ENCODE measurements at places on chromosomes 16 and 17. TPM values are rescaled to one million over a fixed set of nuclear protein-coding genes. Genes with fewer than 3 reads are reported as not detected.
A peak's percentile ranks its signal among the peaks of the same experiment; 100 is the strongest.

The C17orf107 gene
- total RNA-seq: 0.20 TPM

The KRTAP4-1 gene
- not detected for total RNA-seq

The KRTAP29-1 gene
- not detected for total RNA-seq

The CRHR1 gene
- 0.30 TPM for total RNA-seq

The HS3ST3A1 gene
- total RNA-seq: 0.22 TPM

DNA sequence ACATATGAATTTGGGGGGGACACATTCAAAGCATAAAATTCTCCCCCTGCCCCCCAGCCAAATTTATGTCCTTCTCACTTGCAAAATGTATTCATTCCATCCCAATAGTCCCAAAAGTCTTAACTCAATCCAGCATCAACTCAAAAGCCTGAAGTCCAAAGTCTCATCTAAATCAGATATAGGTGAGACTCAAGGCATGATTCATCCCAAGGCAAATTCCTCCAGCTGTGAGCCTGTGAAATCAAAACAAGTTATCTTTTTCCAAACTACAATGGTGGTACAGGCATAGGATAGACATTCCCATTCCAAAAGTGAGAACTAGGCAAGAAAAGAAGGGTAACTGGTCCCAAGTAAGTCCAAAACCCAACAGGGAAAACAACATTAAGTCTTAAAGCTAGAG, 5.9 kb upstream of the GOSR2 start:
- no peaks in the 10 kb centered on the region for H3K27me3 ChIP-seq
- no peak for DNase-seq
- no peaks in the 10 kb centered on the region for H3K4me1 ChIP-seq
- no peaks in the 10 kb centered on the region for H3K36me3 ChIP-seq

DNA sequence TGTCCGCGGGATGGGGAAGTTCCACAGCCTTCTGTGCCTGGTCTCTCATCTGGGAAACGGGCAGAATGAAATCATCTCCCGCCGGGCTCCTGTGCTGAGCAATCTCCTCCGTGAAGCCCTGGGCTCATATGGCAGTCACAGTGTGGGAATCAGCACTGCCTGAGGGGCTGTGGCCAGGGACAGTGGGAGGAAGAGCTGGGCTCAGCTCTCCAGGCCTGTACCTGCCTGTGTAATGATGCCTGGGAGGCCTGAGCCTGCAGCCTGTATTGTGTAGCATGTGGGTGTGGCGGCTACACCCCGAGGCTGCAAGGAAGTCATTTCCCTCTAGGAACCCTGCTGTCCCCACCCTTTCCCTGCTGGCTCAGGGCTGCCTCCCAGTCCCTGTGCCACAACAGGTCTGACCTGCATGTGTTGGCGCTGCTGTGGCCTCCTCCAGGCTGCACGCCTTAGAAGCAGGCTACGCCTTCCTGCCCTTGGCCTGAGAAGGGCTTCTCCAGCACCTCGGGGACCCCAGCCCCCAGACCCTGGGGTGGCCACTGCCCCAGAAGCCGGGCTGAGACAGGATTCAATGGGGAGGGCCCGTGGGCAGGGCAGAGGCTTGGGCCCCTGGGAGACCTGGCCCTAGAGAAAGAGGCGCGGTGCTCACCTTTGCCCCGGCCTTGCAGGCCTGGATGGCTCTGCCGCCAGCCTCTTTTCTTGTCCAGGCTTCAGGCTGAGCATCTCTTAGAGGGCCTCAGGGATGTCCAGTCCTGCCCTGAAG, 2.1 kb downstream of the ITGB4 start:
- no peak for DNase-seq
- H3K27ac ChIP-seq: no peak overlapping the region
- H3K4me3 ChIP-seq: no peak overlapping the region
- H3K4me1 ChIP-seq: peaks cover 5% of the 10 kb centered on the region

- peak overlapping the region; percentile 77 for H3K27ac ChIP-seq
- H3K27me3 ChIP-seq: no peaks in the 10 kb centered on the region
- no peaks in the 10 kb centered on the region for H3K36me3 ChIP-seq
- DNase-seq: no peak
- peaks cover 56% of the 10 kb centered on the region for H3K4me1 ChIP-seq
- peak overlapping the region; percentile 45 for H3K4me3 ChIP-seq
Measured at GRCh38 chr16:85640254-85640558, 27.1 kb downstream of the GSE1 start.

GRCh38 chr17:80891397-80892018, 100.1 kb upstream of the CHMP6 start:
- H3K36me3 ChIP-seq: peaks cover 52% of the 10 kb centered on the region
- no peaks in the 10 kb centered on the region for H3K27me3 ChIP-seq
- DNase-seq: peak; percentile 40
- H3K27ac ChIP-seq: peak overlapping the region; percentile 5

DNA sequence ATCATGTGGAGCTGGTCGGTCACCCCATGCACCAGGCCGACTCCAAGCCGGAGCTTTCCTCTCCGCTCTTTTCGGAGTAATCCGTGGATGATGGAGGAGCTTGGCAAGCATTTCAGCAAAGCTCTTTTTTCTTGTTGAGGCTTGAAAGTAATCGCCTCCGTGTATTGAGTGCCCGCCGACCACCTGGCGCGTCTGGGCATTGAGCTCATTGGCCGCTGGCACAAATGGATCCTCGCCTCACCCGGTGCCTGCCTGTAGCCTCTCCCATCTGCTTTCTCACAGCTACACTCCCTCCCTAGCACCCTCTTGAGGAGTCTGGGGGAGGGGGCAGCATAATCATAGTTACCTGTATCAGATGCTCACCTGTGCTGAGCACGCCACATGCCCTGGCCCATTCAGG, 148.9 kb downstream of the CMIP start:
- H3K36me3 ChIP-seq: no peaks in the 10 kb centered on the region
- H3K27me3 ChIP-seq: no peaks in the 10 kb centered on the region
- no peak for DNase-seq
- H3K4me3 ChIP-seq: no peak overlapping the region
- no peak overlapping the region for H3K27ac ChIP-seq
- H3K4me1 ChIP-seq: no peaks in the 10 kb centered on the region

- no peak overlapping the region for H3K4me3 ChIP-seq
- DNase-seq: no peak
- no peaks in the 10 kb centered on the region for H3K27me3 ChIP-seq
- H3K27ac ChIP-seq: no peak overlapping the region
- no peaks in the 10 kb centered on the region for H3K4me1 ChIP-seq
Measured at GRCh38 chr16:65773301-65773874, 593.1 kb upstream of the CDH5 start.

GRCh38 chr17:61584266-61584665, 6.8 kb downstream of the NACA2 start:
- DNase-seq: no peak
- H3K27me3 ChIP-seq: peaks cover under 1% of the 10 kb centered on the region
- H3K4me3 ChIP-seq: no peak overlapping the region

DNA sequence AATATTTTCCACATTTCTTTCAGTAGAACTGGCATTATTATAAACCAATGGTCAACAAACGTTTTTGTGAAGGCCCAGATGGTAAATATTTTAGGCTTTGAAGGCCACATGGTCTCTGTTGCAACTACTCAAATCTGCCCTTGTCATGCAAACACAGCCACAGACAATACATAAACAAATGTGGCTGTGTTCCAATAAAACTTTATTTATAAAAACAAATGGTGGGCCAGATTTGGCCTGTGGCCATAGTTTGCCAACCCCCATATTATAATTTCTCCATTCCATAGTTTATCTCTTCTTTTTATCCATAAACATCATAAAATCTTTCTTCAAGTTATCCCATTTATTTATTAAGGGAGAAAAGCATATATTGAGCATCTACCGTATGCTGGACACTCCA, 98.8 kb downstream of the CDYL2 start:
- no peaks in the 10 kb centered on the region for H3K36me3 ChIP-seq
- no peak overlapping the region for H3K4me3 ChIP-seq
- no peak overlapping the region for H3K27ac ChIP-seq
- no peaks in the 10 kb centered on the region for H3K27me3 ChIP-seq
- no peak for DNase-seq

- H3K27ac ChIP-seq: no peak overlapping the region
- H3K4me3 ChIP-seq: no peak overlapping the region
- peak; percentile 32 for DNase-seq
- no peaks in the 10 kb centered on the region for H3K36me3 ChIP-seq
- H3K27me3 ChIP-seq: no peaks in the 10 kb centered on the region
Measured at GRCh38 chr17:31458829-31459228, 67.4 kb downstream of the RAB11FIP4 start.

GRCh38 chr17:18225121-18225641, at the start of gene LLGL1:
LLGL1 (plus strand) TSS chr17:18225635; CDS start chr17:18225683, 48 bp downstream.
- peak; percentile 98 for DNase-seq
- H3K27me3 ChIP-seq: no peaks in the 10 kb centered on the region
- peak within 1 kb of the TSS; percentile 71 for H3K4me3 ChIP-seq
- H3K4me1 ChIP-seq: peaks cover 11% of the 10 kb centered on the region
- H3K36me3 ChIP-seq: no peaks in the 10 kb centered on the region
